HFFc6 (cell line): ENCODE measurements at places on chromosomes 5 and 9. TPM values are rescaled to one million over a fixed set of nuclear protein-coding genes. Genes with fewer than 3 reads are reported as not detected.

DNA sequence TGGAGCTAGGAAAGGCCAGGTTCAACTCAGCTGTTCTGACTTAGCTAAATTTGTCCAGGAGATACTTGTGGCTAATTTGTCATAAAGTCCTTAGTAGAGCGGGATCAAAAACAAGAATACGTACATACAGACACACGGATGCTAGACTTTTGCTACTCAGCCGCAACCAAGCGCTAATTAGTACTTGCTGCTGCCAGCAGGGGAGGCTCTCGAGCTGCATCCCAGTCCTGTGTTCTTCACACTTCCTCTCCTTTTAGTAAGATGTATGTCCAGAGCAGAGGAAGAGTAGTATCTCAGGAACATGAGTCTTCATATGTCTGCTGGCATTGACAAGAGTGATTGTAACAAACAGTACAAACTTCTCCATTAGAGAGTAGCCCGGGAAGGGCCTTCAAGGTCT is 58.3 kb downstream of the CYFIP2 start:
- H3K27me3 ChIP-seq = peaks cover 8% of the 10 kb centered on the region; the same call in 1 of the 2 replicates
- no peak overlapping the region for H3K4me3 ChIP-seq
- no peak for DNase-seq
- no peak overlapping the region for H3K27ac ChIP-seq
- peaks cover 14% of the 10 kb centered on the region for H3K4me1 ChIP-seq

DNA sequence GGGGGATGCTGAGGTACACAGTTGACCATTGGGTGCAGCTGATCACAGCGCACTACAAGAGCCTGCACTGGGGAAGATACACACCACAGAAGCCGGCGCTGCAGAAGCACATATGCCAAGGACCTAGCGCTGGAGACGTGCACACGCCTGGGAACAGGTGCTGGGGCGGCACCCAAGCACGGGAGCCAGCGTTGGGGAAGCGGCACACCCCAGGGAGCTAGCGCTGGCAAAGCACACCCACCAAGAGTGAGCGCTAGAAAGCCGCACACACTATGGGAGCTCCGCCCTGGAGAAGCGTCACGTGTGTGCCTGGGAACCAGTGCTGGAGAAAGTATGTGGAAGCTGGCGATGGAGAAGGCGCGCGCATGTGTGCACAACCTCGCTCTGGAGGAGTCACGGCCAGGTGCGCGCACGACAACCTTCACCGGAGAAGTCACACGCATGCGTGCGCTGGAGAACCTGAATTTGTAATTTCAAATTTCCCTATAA is 4.5 kb downstream of the FANCC start:
- DNase-seq = no peak
- H3K27ac ChIP-seq = no peak overlapping the region
- H3K27me3 ChIP-seq = no peaks in the 10 kb centered on the region
- peak overlapping the region; percentile 83 for H3K4me3 ChIP-seq

BRIX1 gene
- total RNA-seq = 50.2 to 57.4 TPM (median 51.9 TPM) in 3 replicates

- DNase-seq = no peak
- H3K36me3 ChIP-seq = no peaks in the 10 kb centered on the region
These were observed 64.7 kb upstream of the CTSL start for GRCh38 chr9:87661241-87661640.

DNA sequence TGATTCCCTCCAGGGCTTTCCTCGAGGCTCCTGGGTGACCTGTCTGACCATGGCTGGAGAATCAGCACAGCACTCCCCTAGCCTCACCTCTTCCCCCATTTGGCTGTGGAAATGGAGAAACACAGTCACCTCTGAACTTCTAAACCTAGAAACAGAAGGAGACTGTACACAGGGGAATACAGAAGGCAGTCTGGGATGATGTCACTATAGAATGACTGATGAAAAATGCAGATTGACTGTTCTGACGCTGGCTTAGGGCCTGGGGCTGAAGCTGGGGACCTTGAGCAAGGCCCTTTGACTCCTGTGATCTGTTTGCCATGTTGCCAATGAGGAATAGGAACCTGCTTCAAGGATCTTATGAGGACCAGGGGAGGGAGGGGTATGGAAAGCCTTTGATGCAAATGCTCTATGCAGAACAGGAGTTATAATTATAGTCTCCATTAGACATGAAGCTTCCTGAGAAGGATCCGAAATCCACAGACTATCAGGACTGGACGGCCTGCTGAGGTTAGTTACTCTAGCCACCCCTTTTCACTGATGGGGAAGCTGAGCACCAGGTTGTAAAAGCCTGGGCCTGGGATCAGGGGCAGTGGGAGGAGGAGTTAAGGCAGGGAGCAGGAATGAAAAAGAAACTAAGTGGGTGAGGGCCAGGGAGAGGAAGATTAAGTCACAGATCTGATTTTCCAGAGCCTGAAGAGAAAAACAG is 24.4 kb upstream of the ANXA6 start:
- no peaks in the 10 kb centered on the region for H3K36me3 ChIP-seq
- H3K4me3 ChIP-seq = no peak overlapping the region
- DNase-seq = no peak
- peaks cover 12% of the 10 kb centered on the region for H3K4me1 ChIP-seq

DNA sequence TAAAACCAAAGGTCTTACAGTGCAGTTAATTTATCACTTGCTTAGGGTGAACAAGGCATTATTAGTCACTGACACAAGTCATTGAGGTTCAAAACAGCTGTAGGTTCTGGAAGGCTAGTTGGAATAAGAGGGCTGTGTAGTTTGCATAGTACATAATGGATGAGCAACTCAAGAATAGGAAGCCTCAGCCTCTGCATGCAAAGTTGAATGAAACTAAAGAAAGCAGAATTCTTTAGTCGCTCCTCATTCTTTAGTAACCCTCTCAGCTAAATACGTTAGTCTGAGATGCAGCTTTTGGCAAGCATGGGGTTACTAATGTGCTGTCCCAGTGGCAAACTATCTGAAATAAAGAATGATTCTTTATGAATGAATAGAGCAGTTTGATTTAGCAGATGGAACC is 74.2 kb downstream of the ADGRV1 start:
- H3K4me3 ChIP-seq = no peak overlapping the region
- no peak overlapping the region for H3K27ac ChIP-seq
- H3K27me3 ChIP-seq = no peaks in the 10 kb centered on the region
- H3K4me1 ChIP-seq = no peaks in the 10 kb centered on the region

DNA sequence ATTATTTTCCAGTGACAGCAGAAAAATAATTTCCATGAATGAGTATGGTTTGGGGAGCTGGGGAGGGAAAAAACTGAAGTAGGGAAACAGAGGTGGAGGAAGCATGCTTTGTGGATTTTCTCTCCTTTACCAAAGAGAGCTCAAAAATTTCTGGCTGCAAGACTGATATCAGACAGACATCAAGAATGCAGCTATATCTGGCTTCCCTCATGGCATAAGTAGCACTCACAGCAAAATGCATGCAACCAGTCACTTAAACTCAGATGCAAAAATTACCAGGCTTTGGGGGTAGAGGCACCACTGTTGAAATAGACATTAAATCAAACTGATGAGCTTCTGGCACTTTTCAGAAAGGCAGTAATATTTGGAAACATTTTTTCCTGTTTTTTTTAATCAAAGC is 196.9 kb downstream of the TSSK1B start:
- no peaks in the 10 kb centered on the region for H3K36me3 ChIP-seq
- H3K27me3 ChIP-seq = no peaks in the 10 kb centered on the region
- no peak overlapping the region for H3K27ac ChIP-seq
- no peak for DNase-seq

GRCh38 chr5:96335873-96336272 is 97.2 kb downstream of the PCSK1 start:
- peaks cover 13% of the 10 kb centered on the region for H3K4me1 ChIP-seq
- no peak overlapping the region for H3K4me3 ChIP-seq
- no peak for DNase-seq
- H3K27ac ChIP-seq = no peak overlapping the region
- no peaks in the 10 kb centered on the region for H3K36me3 ChIP-seq

- peak; percentile 64 for DNase-seq
- H3K27me3 ChIP-seq = peaks cover 18% of the 10 kb centered on the region
- peak overlapping the region; percentile 86 for H3K4me3 ChIP-seq
- peak overlapping the region; percentile 89 for H3K27ac ChIP-seq
- H3K36me3 ChIP-seq = 0 out of 2 replicates have a peak, but pooled peaks cover 6% of the 10 kb centered on the region
These were observed 12.5 kb downstream of the TERT start for GRCh38 chr5:1282131-1282992.

- peak; percentile 67 for DNase-seq
- H3K27ac ChIP-seq = peak overlapping the region; percentile 96
- H3K4me1 ChIP-seq = peaks cover 22% of the 10 kb centered on the region
- no peaks in the 10 kb centered on the region; the same call in 1 of the 2 replicates for H3K27me3 ChIP-seq
- H3K4me3 ChIP-seq = peak overlapping the region; percentile 98
These were observed 490 bp downstream of the PCBD2 start for GRCh38 chr5:134905246-134905996.

DNA sequence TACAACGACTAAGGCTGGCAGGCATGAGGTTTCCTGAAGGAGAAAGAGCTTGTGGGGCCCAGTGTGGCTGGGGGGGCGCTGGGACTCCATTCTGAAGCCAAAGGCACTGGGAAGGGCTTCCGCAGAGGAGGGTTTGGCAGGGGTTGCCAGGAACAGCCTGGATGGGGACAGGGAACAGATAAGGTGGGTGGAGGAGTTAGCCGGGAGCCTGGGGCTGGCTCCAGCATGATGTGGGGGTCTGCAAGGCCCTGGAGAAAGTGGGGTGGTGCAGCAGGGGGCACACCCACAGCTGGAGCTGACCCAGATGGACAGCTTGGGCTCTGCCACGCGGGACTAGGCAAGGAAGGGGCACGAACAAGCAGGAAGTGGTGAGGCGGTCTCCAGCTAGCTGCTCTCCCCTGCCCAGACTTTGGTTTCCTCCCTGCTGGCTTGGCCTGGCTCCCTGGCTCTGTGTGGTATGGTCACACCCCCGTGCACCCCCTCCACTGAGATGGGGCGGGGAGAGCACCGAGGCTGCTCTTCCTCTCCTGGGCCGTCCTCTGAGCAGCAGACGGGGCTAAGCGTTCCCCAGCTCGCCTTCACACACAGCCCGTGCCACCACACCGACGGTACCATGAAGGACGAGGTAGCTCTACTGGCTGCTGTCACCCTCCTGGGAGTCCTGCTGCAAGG is at the start of gene LTC4S:
Gene LTC4S, plus strand, starts transcription at position 519 of the 672 bp plus-strand sequence. Its CDS starts 95 bp downstream, at position 614.
- H3K4me1 ChIP-seq = peaks cover 7% of the 10 kb centered on the region
- H3K4me3 ChIP-seq = peak within 1 kb of the TSS; percentile 39
- DNase-seq = no peak
- H3K36me3 ChIP-seq = no peaks in the 10 kb centered on the region; the same call in 1 of the 2 replicates
- H3K27ac ChIP-seq = no peak within 1 kb of the TSS; the same call in 1 of the 2 replicates
- peaks cover 1% of the 10 kb centered on the region; the same call in 1 of the 2 replicates for H3K27me3 ChIP-seq

WASHC1 gene
- total RNA-seq = 6.7 to 8.2 TPM (median 7.8 TPM) in 3 replicates

- H3K4me3 ChIP-seq = no peak overlapping the region
- H3K27ac ChIP-seq = no peak overlapping the region
- DNase-seq = no peak
- H3K4me1 ChIP-seq = no peaks in the 10 kb centered on the region; the same call in 1 of the 2 replicates
- H3K36me3 ChIP-seq = no peaks in the 10 kb centered on the region
These were observed 6.9 kb upstream of the SEC16A start for GRCh38 chr9:136489731-136490130.

DNA sequence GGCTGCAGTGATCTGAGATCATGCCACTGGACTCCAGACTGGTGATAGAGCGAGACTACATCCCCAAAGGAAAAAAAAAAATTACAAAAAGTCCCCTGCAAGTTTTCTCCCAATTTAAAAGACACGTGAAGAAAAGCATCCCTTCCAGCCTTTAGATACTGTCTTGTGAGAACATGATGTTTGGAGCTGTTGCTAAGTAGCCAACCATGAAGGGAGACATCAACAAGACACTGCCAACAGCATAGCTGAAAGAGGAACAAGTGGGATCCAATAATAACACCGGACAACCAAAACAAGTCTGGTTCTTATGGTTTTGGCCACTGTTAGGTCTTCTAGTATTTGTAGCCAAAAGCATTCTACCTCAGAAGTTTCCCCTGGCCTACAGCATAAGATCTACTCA is 118.9 kb upstream of the CCDC180 start:
- no peak overlapping the region for H3K27ac ChIP-seq
- peaks cover 3% of the 10 kb centered on the region; the same call in 1 of the 2 replicates for H3K27me3 ChIP-seq
- H3K36me3 ChIP-seq = no peaks in the 10 kb centered on the region

CDKN2B-AS1 gene
- total RNA-seq = 0.88 to 1.1 TPM (median 1.0 TPM) in 3 replicates

GRCh38 chr5:41510176-41510831 is at the start of gene PLCXD3:
Gene PLCXD3, minus strand, starts transcription at chr5:41510601. Its CDS starts 75 bp downstream, at chr5:41510526.
- H3K36me3 ChIP-seq = no peaks in the 10 kb centered on the region
- no peak for DNase-seq
- H3K4me3 ChIP-seq = peak within 1 kb of the TSS; percentile 48

GRCh38 chr5:150561571-150562275 is 53.8 kb downstream of the NDST1 start:
- H3K4me3 ChIP-seq = no peak overlapping the region
- no peak for DNase-seq
- H3K4me1 ChIP-seq = peaks cover 31% of the 10 kb centered on the region
- peaks cover 9% of the 10 kb centered on the region for H3K27me3 ChIP-seq

PCDHA3 gene
- total RNA-seq = 0.05 TPM in 1 of 2 replicates, not detected in the other

ZNF454 gene
- total RNA-seq = not detected in 2 replicates

DNA sequence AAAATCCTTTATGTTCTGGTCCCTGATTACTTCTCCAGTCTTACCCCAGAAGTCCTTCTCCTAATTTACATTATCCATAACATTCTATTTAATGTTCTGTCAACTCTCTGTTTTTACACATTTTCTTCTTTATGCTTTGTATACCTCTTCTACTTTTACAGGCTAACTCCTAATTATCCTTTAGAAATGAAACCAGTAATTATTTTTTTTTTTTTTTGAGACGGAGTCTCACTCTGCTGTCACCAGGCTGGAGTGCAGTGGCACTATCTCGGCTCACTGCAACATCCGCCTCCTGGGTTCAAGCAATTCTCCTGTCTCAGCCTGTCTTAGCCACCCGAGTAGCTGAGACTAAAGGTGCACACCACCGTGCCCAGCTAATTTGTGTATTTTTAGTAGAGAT is 9.0 kb downstream of the CENPK start:
- no peak for DNase-seq
- peaks cover 29% of the 10 kb centered on the region for H3K4me1 ChIP-seq
- H3K27me3 ChIP-seq = peaks cover 2% of the 10 kb centered on the region; the same call in 1 of the 2 replicates

DNA sequence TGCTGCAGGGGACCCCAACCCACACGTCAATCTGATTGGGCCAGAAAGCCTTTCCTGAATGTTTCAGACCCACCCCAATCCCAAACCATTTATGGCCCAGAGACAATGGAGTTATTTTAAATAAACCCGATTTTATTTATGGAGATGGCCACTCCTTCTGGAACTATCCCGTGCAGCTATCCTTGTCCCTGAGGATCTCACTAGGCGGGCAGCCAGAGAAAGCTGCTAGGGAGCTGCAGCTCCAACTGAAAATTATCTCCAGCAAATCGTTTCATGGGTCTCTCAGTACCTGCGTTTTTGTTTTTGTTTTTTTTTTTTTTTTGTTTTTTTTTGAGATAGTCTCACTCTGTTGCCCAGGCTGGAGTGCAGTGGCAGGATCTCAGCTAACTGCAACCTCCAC is 23.0 kb downstream of the C1QTNF2 start:
- no peak for DNase-seq
- H3K27me3 ChIP-seq = peaks cover 1% of the 10 kb centered on the region; the same call in 1 of the 2 replicates
- H3K36me3 ChIP-seq = no peaks in the 10 kb centered on the region

RASGRF2 gene
- 0.12 to 0.63 TPM (median 0.46 TPM) in 3 replicates for total RNA-seq

DNA sequence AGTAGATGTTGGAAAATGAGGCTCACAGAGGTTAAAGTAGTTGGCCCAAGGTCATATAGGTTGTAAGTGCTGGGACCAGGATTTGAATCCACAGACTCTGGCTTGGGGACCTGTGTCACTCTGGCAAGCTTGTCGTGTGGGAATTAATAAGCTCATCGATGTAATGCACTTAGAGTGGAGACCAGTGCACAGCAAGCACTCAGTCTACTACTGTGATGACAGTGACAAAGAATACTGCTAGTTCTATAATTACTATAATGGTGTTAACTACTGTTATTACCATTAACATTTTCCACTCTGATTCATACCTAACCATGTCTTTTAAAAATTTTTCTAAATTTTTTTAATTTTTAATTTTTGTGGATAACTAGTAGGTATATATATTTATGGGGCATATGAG is 12.8 kb downstream of the PAM start:
- no peak for DNase-seq
- no peaks in the 10 kb centered on the region for H3K36me3 ChIP-seq
- H3K27ac ChIP-seq = no peak overlapping the region
- no peaks in the 10 kb centered on the region for H3K27me3 ChIP-seq
